ENCODE measurements at places on chromosomes 4 and X.

DNA sequence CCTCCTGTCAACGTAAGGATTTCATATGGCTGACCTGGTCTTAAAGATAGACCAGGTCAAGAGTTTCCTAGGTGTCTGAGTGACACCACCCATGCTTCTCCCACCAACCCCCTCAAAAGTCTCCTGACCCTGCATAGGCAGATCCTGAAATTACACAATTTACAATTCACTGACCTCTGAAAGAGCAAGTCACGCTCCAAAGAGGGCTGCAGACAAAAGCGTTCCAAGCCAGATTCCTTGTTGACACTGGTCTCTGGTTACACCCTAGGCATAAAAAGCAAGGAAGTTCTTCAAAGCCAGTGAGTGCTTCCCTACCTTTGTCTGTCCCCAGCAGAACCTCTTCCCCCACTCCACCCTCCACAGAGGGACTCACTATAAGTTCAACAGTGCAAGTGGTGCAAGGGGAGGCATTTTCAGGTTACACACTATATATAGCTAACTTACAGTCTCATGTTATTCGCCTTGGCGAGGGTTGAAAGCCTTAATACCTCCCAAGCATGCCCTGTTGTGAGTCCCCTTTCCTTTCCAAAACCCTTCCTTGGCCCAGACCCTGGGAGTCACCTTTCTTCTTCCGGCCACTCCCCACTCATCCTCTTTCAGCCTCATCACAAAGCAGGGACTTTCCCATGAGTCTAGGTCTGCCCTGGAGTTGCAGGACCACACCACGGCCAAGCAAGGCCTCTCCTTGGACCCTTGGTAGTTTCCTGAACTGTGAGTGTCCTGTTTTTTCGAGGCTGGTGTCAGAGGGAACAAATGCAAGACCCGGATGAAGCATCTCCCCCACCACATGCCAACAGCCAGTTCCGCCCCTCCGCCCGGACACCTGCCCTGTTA, 58.0 kb upstream of the KLF3 start:
- DNase-seq, result no peak

DNA sequence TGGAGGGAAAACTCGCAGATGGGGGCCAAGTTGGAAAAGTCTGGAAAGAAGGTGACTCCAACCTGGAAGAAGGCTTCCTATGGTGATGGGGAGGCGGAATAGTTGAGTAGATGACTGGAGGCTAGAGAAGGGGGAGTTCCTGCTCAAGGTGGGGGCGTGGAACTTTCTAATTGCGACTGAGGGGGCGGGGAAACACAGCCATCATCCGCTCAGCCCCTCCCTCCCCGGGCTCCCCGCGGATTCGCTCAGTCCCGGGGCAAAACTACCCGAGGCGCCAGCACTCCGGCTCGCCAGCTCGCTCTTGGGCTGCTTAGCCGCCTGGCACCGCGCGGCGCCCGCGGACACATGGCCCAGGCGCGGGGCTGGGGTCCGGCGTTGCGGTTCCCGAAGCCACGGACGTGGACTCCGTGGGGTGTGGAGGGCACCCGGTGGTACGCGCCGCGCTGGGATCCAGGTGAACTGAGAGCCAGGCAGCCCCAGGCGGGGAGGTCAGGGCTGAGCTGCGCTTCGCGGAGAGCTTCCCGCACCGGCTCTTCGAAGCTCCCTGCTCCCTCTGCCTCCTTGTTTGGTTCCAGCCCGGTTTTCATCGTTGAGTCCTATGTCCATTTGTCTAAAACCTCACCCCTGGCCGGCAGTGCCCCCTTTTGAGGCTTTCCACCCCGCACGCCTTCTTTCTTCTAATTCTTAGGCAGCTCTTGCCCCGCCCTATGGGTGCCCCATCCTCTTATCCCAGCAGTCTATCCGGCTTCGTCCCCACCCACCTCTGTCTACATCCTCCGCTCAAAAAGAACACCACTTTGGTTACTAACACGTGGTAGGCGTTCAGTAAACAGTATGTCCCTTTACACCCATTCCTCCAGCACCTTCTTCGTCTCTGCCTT, 38.9 kb downstream of the STARD8 start:
- DNase-seq, result no peak

- DNase-seq, result no peak
Observed at GRCh38 chrX:153885208-153885787, 675 bp downstream of the L1CAM start.

DNA sequence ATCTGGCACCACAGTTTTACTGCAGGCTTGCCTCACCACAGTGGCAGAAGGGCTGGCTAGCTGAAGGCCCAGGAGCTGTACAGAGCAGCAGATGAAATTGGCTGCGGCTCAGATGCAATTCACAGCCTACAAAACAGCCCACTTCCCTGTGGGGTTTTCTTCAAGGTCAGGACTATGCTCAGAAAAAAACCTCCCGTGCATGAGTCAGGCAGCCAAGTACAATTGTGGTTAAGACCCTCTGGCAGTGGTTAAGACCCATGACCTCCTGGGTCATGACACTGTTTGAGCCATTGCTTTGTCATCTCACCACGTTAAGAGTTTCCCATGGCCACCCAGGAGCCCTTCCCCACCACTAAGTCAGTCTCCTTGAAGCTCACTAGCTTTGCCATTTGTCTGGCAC, 276.3 kb downstream of the HNRNPD start:
- no peak for DNase-seq

GRCh38 chr4:61882381-61882780, 682.3 kb downstream of the ADGRL3 start:
- DNase-seq, result no peak
